ENCODE measurements at places on chromosomes 5 and 9.
A peak's percentile ranks its signal among the peaks of the same experiment; 100 is the strongest.

- H3K4me3 ChIP-seq: no peak overlapping the region
- H3K27me3 ChIP-seq: no peaks in the 10 kb centered on the region
- H3K27ac ChIP-seq: no peak overlapping the region
- DNase-seq: no peak
- H3K4me1 ChIP-seq: no peaks in the 10 kb centered on the region
- no peaks in the 10 kb centered on the region for H3K36me3 ChIP-seq
Observed at GRCh38 chr9:89794918-89795317, 190.1 kb downstream of the GADD45G start.

DNA sequence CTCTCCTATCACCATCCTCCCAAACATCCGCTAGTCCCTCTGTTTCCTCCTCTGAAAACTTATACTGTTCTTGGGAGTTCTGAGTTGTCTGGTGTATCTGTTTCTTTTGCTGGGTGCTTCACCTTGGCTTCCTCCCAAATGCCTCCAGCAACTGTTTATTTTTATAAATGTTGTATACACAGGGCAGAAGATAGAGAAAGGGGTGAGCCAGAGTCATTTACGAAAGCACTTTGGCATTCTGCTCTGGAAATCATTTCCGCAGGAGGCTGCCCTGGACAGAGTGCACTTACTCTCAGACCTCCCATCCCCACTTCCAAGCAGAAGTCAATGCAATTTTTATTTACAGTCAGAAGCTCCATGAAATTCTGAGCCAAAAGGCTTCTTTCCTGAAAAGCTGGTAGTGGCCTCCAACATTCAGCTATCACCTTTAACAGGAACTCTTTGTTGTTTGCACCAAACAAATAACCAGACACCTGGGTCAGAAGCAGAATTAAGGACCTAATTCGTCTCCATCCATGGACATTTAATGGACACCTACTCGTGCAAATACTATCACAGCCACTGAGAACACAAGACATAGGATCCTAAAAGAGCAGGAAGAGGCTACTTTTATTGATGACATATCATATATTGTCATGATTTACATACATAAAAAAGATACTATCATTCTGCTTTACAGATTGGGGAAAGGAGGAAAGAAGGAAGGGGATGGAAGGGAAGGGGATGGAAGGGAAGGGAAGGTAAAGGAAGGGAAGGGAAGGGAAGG, 229.5 kb upstream of the PAPPA start:
- DNase-seq: no peak
- H3K4me3 ChIP-seq: no peak overlapping the region
- H3K27ac ChIP-seq: no peak overlapping the region
- H3K36me3 ChIP-seq: no peaks in the 10 kb centered on the region
- no peaks in the 10 kb centered on the region for H3K27me3 ChIP-seq

GRCh38 chr5:16178745-16179372, 732 bp downstream of the MARCHF11 start:
- H3K27me3 ChIP-seq: no peaks in the 10 kb centered on the region
- no peak overlapping the region for H3K4me3 ChIP-seq
- DNase-seq: peak; percentile 25
- no peak overlapping the region for H3K27ac ChIP-seq
- H3K36me3 ChIP-seq: no peaks in the 10 kb centered on the region
- no peaks in the 10 kb centered on the region for H3K4me1 ChIP-seq

DNA sequence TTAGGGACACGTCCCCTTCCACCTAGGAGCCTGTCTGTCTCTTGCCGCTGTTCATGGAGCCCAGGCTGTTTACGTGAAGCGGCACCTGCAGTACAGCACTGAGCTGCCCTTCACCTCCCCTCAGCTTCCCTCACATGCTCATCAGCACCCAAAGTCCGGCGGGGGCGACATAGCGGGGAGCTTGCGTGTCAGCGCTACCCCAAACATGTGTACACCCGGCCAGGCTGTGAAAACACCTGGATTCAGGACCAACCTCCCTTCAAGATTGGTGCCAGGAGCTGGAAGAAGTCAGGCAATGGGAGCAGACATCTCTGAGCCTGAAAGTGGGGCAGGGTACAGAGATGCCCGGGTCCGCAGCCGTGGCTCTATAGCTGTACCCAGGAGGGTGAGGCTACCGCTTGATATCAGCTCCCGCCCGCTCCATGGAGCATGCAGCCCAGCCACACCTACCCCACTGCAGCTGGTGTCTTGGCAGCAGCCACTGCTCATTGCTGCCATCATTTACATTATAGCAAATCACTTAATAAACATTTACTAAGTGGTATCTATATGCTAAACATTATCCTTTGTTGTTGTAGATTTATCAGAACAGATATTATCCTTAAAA, 712.1 kb downstream of the CDH9 start:
- no peaks in the 10 kb centered on the region for H3K4me1 ChIP-seq
- no peak overlapping the region for H3K4me3 ChIP-seq
- H3K27me3 ChIP-seq: no peaks in the 10 kb centered on the region
- H3K36me3 ChIP-seq: no peaks in the 10 kb centered on the region
- no peak overlapping the region for H3K27ac ChIP-seq

DNA sequence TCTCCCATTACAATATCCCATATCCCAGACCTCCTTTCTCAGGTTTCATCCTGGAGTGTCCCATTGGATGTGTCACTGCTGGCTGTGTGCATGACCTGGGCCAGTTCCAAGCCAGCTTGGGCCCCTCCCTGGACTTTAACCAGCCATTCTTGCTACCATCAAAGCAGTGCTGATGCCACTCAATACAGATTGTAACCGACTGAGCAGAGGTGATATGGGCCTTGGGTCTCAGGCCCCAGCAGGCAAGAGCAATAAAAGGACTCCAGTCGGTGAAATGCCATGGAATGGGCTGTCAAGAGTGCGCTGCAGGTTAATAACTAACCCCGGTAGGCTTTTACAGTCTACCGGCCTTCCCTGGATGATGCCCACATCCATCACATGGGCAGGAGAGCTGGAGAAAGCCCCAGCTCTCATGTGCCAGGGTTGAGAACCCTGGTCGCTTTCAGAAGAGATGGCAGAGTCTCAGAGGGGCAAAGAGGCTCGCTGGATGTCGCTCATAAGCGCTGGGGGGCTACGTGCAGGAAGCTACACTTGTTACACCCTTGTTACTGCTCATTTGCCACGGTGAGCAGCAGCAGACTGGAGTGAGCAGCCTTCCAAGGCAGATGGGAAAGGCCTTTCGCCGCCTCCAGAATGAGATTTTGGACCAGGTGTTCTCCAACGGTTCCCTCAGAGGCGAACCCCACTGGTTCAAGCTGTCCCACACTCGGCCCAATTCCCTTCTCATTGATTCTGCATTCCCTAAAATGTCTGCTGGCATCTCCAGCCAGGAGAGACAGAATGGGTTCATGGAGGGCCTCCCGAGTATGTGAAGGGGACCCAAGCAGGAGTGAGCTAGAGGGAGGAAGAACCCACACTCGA, 13.2 kb downstream of the EPB41L4B start:
- no peaks in the 10 kb centered on the region for H3K36me3 ChIP-seq
- no peak overlapping the region for H3K4me3 ChIP-seq
- no peaks in the 10 kb centered on the region for H3K27me3 ChIP-seq
- no peak for DNase-seq

DNA sequence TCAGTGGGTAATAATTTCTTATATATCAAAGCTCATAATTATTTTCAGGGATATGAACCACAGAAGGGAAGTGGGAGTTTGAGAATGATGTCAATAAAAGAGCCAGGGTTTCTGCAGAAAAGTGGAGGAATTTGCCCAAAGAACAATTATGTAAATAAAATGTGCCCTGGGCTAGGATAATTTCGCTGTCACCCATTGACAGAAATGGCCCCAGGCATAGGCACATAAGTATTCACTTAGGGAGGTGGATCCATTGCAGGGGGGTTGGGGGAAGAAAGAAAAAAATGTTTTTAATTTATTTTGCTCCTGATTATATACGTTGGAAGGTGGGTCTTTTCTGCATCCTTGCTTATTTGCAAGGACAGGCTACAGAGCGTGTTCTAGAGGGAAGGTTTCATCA, 135.1 kb upstream of the IRX2 start:
- no peaks in the 10 kb centered on the region for H3K27me3 ChIP-seq
- H3K4me3 ChIP-seq: no peak overlapping the region
- no peak overlapping the region for H3K27ac ChIP-seq

DNA sequence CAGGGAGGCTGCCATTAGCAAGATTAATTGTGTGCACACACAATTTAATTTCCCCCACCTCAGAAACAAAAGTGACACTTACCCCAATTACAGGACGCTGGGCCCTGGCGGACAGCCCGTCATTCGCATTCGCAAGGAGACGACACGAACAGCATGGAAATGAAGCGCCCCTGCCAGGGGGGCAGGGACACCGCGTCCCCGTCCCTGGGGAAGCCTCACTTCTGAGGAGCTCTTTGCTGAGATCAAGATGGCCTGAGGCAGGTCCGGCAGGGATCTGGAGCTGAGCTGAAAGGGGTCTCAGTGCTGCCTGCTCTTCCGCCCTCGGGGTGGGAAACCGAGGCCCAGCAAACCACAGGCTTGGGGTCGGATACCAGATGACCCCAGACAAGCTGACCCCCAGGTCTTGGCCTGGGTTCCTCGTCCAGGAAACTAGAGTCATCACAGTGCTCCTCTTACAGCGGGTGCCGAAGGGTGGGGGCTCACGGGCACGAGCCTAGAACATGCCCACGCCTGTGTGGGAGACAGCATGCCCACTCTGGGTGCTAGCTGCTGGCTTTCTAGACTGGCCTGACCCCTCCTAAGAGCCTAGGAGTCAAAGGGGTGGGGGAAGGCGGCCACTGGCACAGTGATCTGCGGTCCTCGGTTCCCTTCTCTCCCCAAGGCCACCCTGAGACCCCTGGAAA, 103.2 kb downstream of the VAV2 start:
- no peak for DNase-seq
- H3K27me3 ChIP-seq: no peaks in the 10 kb centered on the region
- no peak overlapping the region for H3K27ac ChIP-seq

DNA sequence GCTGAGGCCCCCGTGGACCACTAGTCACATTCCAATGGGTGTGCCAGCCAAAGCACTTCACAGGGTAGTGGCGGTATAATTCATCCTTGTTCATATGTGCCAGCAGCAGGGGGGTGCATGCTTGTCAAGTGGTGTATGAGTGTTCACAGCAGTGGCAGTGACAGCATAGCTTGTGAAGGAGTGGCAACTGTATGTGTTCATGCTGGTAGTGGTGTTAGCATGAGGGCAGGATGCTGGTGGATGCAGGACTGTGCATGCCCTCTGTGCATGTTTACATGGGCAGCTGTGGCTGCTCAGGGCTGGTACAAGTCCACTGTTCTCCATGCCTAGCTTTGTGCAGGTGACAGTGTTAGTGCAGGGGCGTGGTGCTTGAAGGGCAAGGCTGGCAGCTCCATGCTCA, 253.4 kb upstream of the DMAC1 start:
- H3K36me3 ChIP-seq: no peaks in the 10 kb centered on the region
- H3K4me1 ChIP-seq: no peaks in the 10 kb centered on the region
- no peak overlapping the region for H3K27ac ChIP-seq
- no peak overlapping the region for H3K4me3 ChIP-seq
- H3K27me3 ChIP-seq: no peaks in the 10 kb centered on the region
- no peak for DNase-seq

GRCh38 chr9:75754080-75754479, 136.4 kb upstream of the PCSK5 start:
- no peak overlapping the region for H3K4me3 ChIP-seq
- no peak overlapping the region for H3K27ac ChIP-seq
- H3K4me1 ChIP-seq: no peaks in the 10 kb centered on the region
- H3K36me3 ChIP-seq: no peaks in the 10 kb centered on the region
- no peaks in the 10 kb centered on the region for H3K27me3 ChIP-seq

GRCh38 chr5:169052207-169052606, 248.7 kb downstream of the SLIT3 start:
- H3K27ac ChIP-seq: no peak overlapping the region
- H3K27me3 ChIP-seq: no peaks in the 10 kb centered on the region
- H3K4me3 ChIP-seq: no peak overlapping the region
- no peak for DNase-seq
- no peaks in the 10 kb centered on the region for H3K36me3 ChIP-seq
- H3K4me1 ChIP-seq: no peaks in the 10 kb centered on the region

GRCh38 chr5:116652196-116652729, 77.6 kb upstream of the SEMA6A start:
- H3K4me3 ChIP-seq: no peak overlapping the region
- DNase-seq: peak; percentile 76

GRCh38 chr5:11248966-11249365, 487.9 kb upstream of the DAP start:
- H3K4me3 ChIP-seq: no peak overlapping the region
- H3K36me3 ChIP-seq: no peaks in the 10 kb centered on the region
- no peak overlapping the region for H3K27ac ChIP-seq

GRCh38 chr5:12095808-12096281, 191.6 kb upstream of the CTNND2 start:
- no peak overlapping the region for H3K27ac ChIP-seq
- no peak overlapping the region for H3K4me3 ChIP-seq
- H3K4me1 ChIP-seq: no peaks in the 10 kb centered on the region
- H3K36me3 ChIP-seq: no peaks in the 10 kb centered on the region
- no peak for DNase-seq

DNA sequence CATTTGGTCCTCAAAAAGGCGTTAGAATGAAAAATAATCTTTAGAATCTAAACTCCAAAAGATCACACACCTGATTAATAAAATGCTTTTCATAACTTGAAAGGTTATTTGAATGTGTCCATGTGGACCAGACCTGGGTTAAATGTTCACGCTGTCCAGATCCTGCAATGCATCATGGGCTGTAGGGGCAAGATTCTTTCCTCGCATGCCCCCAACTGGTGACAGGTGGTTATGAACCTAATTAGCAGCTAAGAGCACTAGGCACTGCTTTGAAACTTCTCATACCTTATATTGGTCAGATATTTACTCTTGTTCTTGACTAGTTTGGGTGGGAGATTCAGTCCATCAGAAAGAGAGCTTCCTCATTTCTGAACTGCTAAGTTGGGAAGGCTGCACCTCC, 19.3 kb upstream of the PIP5K1B start:
- no peaks in the 10 kb centered on the region for H3K36me3 ChIP-seq
- no peaks in the 10 kb centered on the region for H3K4me1 ChIP-seq
- no peak overlapping the region for H3K27ac ChIP-seq
- DNase-seq: no peak
- H3K27me3 ChIP-seq: no peaks in the 10 kb centered on the region

DNA sequence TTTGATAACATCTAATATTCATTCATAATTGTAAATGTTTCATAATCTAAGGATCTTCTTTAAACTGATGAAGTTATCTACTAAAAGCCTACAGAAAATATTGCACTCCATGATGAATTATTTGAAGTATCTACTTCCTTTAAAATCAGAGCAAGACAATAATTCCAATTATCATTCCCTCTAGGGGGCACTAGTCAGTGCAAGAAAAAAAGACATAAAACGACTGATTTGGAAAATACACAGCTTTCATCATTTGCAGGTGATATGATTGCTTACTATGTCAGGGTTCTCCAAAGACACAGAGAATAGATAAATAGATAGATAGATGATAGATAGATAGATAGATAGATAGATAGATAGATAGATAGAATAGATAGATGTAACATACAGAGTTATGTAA, 13.5 kb upstream of the GRM6 start:
- no peaks in the 10 kb centered on the region for H3K27me3 ChIP-seq
- no peaks in the 10 kb centered on the region for H3K36me3 ChIP-seq
- H3K4me3 ChIP-seq: no peak overlapping the region
- no peak for DNase-seq
- H3K27ac ChIP-seq: no peak overlapping the region

Measured in tibial nerve (tissue), 4 donors.